ENCODE measurements at places on chromosomes 3 and 15.

GRCh38 chr3:186108106-186108940, 566 bp downstream of the ETV5 start:
- no peak for DNase-seq

DNA sequence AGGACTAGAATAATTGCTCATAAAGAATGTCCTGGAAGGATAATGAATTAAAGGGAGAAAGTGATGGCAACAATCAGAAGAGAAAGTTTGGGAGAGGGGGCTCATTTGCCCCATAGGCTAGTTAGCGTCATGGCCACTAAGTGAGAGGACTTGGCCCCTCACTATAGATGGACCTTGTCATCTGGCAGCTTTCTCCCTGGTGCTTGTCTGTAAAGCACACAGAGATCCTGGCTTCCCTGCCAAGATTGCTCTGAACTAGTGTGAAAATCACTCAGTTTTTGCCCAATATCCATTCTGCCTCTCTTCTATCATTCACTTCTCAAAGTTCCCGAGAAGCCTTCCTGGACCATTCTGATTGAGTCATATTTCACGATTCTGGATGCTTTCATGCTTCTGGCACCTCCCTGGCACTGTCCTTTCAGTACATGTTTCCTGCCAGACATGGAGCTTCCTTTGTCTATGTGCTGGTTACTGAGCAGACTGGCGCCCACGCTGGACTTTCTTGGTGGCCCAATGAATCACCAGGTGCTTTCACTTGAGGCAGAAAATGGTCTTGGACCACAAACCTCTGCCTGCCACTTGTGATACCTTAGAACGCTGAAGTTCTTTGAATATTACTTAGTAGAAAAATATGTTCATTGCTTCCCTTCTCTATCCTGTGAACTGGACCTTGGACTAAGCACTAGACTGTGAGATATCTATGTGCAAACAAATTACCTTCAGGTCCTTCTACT, 709.6 kb upstream of the CFAP20DC start:
- DNase-seq = no peak

GRCh38 chr15:38514601-38515000, 50.0 kb downstream of the RASGRP1 start:
- DNase-seq = no peak

DNA sequence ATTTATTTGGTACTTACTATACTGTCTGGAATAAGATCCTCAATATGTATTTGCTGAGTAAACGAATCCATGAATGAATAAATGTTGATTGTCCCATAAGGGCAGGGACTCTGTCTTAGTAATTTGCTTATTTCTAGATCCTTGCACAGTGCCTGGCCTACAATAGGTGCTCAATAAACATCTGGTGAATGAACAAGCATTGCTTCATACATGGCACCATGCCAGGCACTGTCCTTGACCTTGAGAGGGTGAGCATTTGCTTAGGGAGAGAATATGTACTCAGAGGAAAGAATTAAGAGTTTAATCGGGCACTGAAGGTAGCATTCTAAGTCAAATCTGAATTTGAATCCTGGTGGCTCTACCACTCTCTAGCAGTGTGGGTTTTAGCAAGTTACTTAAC, 282.1 kb downstream of the THSD4 start:
- DNase-seq = no peak

- no peak for DNase-seq
Measured at GRCh38 chr3:56253941-56254665, 214.2 kb downstream of the ERC2 start.

DNA sequence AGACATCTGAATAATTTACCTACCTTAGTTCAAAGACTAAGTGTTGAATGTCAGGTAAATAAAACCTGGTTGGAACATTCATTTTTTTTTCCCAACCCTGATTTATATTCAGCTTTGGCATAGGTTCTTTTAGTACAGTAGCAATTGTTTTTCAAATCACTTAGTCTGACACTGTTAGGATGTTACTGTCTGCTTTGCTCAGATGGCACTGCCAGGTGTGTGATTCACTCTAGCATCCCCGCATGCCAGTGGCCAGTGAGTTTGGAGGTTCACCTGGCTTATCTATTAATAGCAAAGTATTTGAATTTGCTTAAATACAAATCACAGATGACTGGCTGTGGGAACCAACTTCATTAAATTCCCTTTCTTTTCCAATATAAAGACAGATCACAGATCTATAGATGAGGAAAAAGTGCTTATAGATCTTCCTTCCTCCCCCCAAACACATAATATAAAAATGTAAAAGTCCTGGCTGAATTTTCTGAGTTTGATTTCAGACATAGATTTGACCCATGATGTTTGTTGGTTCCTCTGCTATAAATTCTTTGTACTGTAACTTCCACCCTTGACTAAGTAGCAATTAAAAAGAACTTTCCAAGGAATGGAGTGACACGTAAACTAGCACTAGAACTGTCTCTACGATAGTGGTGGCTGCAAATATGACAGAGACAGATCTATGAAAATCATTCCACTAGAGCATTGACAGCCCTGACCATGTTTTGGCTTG, 3.9 kb downstream of the THBS1 start:
- DNase-seq = no peak

DNA sequence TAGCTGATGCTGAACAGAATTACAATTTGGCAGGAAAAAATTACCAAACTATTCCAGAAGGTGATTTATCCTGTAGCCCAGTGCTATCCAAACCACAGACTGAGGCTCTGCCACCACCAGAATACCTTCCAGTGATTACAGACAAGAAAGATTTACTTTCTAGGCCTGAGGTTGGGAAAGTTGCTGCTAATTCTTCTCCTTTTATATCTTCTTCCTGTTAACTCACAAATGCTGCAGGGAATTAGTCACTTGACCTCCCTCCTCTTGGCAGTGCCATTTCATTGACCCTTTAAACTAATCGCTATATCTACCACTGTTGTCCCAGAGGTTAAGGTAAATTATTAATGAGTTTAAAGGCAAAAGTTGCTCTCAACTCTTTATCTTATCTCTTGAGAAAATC, 118.4 kb downstream of the CTNNB1 start:
- DNase-seq = no peak

GRCh38 chr15:96343113-96344059, 12.9 kb downstream of the NR2F2 start:
- DNase-seq = no peak

GRCh38 chr15:90232941-90233386, 777 bp downstream of the CIB1 start:
- no peak for DNase-seq

DNA sequence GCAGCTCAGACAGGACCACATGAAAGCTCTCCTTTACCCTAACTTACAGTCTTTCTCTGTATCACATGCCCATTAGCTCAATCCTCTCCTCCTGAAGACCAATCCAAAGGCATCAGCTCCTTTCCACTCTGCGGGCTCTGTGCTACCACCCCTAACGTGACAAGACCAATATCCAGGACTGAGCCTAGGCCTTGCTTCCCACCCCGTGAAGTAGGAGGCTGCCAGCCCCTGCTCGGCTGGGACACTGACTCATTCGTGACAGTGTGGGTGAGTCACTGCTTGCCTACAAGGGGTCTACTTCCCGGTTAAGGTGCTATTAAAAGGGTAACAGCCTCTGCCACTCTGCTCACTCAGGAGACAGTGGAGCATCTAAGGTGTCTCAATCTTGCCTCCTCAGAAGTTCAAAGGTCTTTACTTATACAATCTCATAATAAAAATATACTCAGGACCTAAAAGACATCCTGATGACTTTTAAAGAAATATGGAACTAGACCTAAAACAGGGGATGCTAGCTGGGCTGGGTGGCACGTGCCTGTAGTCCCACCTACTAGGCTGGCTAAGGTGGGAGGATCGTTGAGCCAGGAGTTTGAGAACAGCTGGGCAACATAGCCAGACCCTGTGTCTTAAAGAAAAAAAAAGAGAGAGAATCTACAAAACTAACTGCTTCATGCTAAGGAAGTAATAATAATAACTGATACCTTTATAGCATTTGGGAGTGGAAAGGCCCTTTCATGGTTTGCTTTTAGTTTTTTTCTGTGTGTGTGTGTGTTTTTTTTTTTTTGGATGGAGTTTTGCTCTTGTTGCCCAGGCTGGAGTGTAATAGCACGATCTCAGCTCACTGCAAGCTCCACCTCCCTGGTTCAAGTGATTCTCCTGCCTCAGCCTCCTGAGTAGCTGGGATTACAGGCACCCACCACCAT, 55.0 kb downstream of the TMEM44 start:
- no peak for DNase-seq

DNA sequence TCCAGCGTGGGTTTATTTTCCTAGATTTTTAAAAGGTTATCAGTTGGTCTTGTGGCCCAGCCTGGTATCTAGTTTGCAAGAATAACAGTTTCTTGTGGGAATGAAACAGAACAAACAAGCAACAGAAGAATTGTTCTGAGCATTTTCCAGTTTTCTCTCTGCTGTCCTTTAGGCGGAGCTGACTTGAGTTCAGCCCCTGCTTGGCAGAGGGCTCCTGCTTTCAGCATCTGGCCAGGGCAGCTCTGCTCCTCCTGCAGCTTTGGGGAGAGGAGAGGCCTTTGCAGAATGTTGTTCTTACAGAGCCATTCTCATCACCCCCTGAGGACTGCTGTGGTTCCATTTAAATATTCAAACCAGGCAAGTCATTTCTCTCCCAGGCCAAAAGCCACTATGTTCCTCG, 117.7 kb downstream of the ALDH1A2 start:
- no peak for DNase-seq

GRCh38 chr3:107184375-107184774, 192.9 kb upstream of the CCDC54 start:
- no peak for DNase-seq

GRCh38 chr15:53576841-53577240, 182.6 kb downstream of the WDR72 start:
- no peak for DNase-seq

- DNase-seq = no peak
Measured at GRCh38 chr3:42451546-42452230, 41.3 kb upstream of the LYZL4 start.

- no peak for DNase-seq
Measured at GRCh38 chr3:163924600-163924999, 1153.7 kb downstream of the SI start.

- no peak for DNase-seq
Measured at GRCh38 chr3:78728406-78729145, 1039.2 kb downstream of the ROBO1 start.

- no peak for DNase-seq
Measured at GRCh38 chr15:89486726-89487050, 9.7 kb downstream of the RHCG start.

DNA sequence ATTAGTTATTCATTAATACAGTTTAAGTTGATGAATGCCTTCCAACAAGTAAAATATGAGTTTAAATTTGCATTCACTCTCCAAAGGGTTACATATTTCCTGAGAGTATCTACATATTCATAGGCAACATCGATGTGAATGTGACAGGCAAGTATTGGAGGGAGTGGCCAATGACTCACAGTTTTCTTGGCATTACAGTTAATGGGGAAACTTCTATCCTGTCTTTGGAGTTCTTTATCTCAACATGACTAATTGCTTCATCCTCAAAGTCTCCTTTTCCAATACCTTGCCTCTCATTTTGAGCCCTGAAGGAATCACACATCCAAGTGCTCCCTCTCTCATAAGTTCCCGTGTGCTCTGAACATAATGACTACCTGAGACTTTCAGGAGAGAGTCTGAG, 439.7 kb upstream of the FRG2C start:
- no peak for DNase-seq

- DNase-seq = no peak
Measured at GRCh38 chr15:52069559-52069958, 43.0 kb downstream of the BCL2L10 start.

GRCh38 chr15:96333131-96334016, 2.9 kb downstream of the NR2F2 start:
- DNase-seq = no peak

GRCh38 chr3:99902091-99902490, 84.4 kb downstream of the CMSS1 start:
- DNase-seq = no peak

DNA sequence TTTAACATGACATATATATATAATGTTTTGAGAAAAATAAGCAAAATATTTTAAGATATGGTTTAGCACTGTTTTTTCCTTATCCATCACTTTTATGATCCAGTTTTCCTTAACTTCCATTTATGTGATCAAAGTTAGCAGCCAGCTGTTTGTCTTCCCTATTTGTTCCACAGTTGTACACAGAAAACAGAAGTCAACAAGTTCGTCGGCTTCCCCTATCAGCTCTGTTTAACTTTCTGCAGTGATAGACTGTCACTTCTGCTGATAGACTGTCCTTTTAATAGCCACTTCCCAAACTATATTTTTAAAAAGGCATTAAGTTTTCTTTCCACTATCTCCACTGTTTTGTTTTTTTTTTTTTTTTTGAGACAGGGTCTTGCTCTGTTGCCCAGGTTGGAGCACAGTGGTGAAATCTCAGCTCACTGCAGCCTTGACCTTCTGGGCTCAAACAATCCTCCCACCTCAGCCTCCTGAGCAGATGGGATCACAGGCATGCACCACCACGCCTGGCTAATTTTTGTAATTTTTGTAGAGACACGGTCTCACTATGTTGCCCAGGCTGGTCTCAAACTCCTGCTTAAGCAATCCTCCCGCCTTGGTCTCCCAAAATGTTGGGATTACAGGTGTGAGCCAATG, 7.2 kb downstream of the FSD2 start:
- DNase-seq = no peak

GRCh38 chr15:98582900-98583554, 65.3 kb upstream of the IGF1R start:
- DNase-seq = no peak

- no peak for DNase-seq
Measured at GRCh38 chr15:34070003-34070402, 31.0 kb upstream of the AVEN start.

GRCh38 chr3:12392101-12392878, 92.0 kb upstream of the TSEN2 start:
- no peak for DNase-seq

GRCh38 chr3:139308560-139308959, 35.3 kb upstream of the MRPS22 start:
- DNase-seq = no peak

- no peak for DNase-seq
Measured at GRCh38 chr3:141482245-141482922, 4.4 kb upstream of the RASA2 start.

GRCh38 chr15:42094512-42094963, at the start of gene PLA2G4D:
Gene PLA2G4D, minus strand, starts transcription at chr15:42094562. Its CDS starts 103 bp downstream, at chr15:42094459.
- DNase-seq = no peak

- DNase-seq = no peak
Measured at GRCh38 chr3:68988740-68989139, 24.7 kb downstream of the EOGT start.

DNA sequence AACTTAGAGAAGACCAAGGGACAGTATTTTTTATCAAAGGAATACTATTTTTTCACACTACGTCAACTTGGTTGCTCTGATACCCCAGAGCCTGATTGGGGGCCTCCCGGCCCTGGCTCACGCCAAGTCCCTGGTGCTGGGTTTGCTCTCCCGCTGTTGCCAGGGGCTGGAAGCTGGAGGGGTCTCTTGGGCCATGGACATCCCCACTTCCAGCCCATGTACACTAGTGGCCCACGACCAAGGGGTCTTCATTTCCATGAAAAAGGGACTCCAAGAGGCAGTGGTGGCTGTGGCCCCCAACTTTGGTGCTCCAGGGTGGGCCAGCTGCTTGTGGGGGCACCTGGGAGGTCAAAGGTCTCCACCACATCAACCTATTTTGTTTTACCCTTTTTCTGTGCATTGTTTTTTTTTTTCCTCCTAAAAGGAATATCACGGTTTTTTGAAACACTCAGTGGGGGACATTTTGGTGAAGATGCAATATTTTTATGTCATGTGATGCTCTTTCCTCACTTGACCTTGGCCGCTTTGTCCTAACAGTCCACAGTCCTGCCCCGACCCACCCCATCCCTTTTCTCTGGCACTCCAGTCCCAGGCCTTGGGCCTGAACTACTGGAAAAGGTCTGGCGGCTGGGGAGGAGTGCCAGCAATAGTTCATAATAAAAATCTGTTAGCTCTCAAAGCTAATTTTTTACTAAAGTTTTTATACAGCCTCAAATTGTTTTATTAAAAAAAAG, 20.3 kb upstream of the BSN start:
- no peak for DNase-seq

Data from cortex of kidney (tissue), 1 donor.